ENCODE measurements at places on chromosomes 12 and 14.

DNA sequence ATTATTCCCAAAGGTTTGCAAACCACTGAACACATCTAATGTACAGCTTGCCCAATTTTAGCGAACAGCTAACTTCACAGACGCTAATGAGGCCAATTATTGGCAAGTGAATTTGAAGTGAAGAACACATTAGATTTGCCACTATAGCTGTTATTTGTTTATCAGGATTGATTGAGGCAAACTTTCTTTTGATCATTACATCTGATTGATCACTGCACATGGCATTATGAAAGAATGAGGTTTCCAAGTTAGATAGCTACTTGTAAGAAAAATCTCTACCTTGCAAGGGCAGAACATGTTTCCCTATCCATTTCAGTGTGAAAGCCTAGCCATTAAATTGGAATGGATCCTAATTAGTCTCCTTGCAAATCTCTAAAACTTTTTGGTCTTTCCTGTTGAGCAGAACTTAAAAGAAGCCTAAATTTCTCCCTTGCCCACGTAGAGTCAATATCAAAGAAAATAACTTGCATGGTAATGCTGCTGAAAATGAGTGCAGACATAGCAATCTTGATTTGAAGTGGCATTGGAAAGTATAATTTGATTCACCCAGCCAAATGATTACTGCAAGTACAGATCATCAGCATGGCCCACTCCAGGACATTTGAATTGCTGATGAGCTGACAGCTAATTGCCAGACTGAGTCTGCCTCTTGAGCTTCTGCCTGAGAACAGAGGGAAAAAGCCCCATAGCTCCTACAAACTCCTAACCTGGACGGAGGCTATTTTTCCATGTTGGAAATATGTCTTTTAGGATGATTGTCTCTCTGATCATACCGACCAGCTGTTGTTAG is 98.6 kb downstream of the TPH2 start:
- DNase-seq, result no peak

GRCh38 chr14:53620317-53620716 is 336.3 kb downstream of the BMP4 start:
- no peak for DNase-seq

DNA sequence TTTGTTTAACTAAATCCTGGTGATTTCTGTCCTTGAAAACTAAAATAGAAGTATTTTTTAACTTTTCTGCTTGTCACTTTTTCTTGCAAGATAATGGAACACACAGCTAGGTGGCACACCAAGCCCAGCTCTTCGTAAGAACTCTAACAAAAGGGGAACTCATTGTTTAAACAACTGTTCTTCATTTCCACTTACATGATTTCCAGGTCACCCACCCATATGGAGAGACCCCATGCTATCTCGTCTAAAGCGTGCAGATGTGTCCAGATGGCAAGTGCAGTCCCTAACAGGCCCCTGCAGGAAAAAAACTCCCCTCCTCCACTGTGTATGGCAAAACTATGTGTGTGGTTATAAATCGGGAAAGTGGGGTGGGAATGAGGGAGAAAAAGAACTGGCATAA is 43.3 kb upstream of the NT5DC3 start:
- DNase-seq, result peak; percentile 40

DNA sequence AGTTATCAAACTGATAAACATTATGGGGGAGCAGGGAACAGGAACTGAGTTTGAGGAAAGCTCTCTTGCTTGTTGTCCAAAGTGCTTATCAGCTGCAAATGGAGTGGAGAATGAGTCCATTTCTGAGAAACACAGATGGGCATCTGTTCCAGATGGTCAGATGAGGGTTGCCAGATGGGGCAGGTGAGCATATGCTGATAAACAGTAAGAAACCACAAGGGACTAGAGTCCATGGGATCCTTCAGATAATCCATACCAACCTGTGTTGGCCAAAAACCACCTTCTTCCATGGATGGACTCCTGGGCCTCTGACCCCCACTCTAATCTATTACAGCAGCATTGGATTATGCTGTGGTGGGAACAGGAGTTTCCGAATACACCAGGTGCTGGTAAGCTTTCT is 38.3 kb downstream of the GNS start:
- no peak for DNase-seq

DNA sequence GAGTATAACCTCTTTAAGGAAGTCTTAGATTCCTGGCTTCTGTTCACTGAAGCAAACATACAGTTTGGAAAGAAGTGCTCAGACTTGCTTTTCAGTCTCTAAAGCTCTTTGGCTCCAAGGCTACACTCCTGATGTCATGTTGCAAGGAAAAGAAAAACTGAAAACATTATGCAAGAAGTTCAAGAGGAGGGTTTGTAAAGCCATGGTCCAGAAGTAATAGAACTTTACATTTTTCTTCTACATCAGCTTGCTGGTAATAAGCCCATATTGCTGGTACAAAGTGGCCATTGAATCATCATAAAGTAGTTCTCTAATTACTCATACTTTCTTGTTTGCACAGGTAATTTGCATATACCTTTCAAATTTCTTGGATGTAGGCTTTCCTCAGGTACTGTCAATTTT is 83.6 kb downstream of the BBS10 start:
- DNase-seq, result no peak

DNA sequence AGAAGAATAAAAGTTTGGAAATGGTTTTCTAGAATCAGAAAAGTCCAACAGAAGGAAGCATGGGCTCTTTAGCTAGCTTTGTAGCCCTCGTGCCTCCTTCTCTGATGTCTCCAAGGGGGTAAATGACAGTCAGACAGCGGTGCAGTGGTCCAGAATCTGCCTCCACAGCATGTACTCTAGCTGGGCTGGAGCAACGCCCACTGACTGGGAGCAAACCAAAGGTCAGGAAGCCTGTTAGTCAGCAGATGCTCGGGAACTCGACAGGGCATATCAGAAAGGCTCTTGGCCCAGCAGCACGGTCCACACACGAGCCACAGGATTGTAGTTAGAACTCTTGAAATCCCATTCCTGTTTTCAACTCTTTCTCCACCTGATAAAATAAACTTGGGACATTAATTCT is 164.3 kb downstream of the GRIN2B start:
- DNase-seq, result no peak

DNA sequence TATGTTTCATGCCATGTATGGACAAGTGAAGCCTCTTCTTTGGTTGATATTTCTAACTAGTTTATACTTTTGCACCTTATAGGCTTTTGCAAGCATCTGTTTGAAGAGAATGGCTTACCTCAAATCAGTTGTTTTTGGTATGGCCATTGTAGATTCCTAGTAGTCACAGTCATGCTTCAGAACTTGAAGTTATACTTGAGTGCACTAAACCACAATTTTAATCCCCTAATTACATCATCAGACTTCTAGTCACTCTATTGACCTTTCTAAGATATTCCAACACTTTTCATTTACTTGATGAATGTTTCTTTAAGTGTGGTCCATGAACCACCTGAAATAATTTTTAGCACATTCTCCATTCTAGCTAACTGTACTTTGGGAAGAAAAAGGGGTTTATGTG is 18.6 kb upstream of the KLRB1 start:
- DNase-seq, result no peak

DNA sequence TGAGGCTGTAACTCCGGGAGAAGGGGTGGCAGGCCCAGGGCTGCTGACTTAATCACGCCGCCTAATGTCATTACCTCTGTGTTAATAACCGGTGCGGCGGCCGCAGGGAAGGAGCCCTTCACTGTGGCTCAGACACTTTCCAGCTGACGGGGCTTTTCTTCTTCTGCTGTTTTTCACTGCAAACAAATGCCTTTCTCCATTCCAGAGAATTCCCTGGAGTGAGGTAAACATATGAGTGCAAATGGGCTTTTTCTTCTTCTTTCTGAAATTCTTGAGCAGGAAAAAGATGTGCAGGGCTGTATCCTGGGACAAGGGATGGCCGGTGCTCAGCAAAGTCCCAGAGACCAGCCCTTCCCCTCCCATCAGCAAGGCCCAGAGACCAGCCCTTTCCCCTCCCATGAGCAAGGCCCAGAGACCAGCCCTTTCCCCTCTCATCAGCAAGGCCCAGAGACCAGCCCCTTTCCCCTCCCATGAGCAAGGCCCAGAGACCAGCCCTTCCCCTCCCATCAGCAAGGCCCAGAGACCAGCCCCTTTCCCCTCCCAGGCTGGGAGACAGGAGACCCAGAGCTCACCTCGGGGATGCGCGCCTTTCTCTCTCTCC is 33.4 kb upstream of the FAM181A start:
- no peak for DNase-seq

GRCh38 chr12:70180130-70180529 is 63.1 kb upstream of the CNOT2 start:
- DNase-seq, result no peak

DNA sequence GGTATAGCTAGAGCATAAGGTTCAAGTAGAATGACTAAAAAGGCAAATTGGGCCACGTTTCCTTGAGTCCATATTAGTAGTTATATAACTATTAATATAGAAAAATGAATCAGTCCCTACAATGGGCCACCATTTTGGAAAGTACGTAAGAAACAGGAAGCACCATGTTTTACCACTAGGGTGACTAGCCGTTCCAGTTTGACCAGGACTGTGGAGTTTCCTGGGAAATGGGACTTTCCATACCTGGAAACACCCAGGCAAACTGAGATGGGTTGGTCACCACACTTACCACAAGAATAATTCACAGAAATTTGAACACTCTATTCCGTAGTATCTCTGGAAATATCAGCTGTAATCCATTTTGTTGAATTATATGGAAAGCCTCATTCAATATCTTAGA is 2.1 kb upstream of the MAGOHB start:
- DNase-seq, result no peak

DNA sequence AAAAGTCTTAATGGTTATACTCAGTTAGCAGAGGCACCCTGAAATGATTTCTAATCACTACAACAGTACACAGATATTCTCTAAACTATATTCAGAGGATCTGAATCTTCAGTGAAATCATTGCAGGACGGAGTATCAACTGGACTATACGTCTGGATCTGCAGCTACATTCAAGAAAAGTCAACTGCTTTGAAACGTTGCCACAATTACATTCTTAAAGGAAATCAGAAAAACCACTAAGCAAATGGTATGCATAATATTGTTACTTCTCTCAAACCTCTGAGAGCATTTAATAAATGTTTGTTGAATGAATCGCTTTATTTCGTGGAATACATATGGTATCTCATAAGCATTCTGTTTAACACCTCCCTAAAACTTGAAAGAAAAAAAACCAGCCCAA is 67.4 kb downstream of the MED13L start:
- no peak for DNase-seq

GRCh38 chr12:949453-950191 is at the start of gene RAD52:
Gene RAD52 (minus strand): TSS chr12:949694. CDS start chr12:933058, 16,636 bp downstream.
- DNase-seq, result peak; percentile 99

GRCh38 chr12:96980991-96981414 is 73.9 kb downstream of the NEDD1 start:
- no peak for DNase-seq

DNA sequence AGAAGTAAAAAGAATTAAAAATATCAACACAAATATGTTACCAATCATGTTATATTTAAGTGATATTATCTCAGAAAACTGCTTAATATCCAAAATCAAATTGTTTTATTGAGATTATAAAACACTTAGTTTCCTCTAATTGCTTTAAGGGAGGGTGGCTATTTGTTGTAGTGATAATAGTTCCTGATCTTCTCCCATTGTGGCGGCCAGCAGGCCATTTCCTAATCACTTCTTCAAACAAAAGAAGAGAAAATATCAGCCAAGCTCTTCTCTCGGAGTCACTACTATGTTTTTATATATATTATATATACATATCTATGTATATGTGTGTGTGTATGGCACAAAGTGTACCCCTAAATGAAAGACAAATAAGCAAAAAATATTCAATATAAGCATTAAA is 31.5 kb downstream of the ERO1A start:
- DNase-seq, result no peak

DNA sequence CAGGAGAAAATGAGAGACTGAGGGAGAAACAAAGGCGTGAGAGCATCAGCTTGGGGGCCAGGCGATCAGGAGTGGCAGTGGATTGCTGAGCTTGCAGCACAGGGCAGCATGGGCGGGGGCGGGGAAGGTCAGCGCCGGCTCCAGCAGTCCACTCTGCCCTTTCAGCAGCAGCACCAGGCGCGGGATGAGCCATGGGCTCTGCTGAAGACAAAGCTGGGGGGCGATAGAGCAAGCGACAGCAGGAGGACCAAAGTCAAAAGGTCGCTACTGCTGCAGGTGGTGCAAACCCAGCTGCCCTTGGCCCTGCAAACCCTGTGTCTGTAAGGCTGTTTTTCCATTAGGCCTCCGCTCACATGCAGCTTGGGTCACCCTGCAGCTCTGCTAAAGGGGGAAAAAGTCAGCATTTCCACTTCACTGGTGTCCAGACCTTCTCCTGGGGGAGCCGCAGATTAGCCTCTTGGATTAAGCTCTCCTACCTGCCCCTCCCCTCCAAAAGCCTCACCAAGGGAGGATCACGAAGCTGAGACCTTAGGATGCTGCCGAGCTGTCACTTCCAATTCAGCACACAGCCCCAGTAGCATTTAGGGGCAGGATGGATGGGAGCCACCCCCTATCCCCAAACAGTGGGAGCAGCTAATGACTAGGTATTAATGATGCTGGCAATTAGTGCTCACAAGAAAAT is 204.8 kb downstream of the DPF3 start:
- no peak for DNase-seq

GRCh38 chr12:1864867-1865266 is 44.5 kb downstream of the LRTM2 start:
- DNase-seq, result no peak

GRCh38 chr14:91342206-91342760 is 75.3 kb downstream of the CCDC88C start:
- DNase-seq, result no peak

DNA sequence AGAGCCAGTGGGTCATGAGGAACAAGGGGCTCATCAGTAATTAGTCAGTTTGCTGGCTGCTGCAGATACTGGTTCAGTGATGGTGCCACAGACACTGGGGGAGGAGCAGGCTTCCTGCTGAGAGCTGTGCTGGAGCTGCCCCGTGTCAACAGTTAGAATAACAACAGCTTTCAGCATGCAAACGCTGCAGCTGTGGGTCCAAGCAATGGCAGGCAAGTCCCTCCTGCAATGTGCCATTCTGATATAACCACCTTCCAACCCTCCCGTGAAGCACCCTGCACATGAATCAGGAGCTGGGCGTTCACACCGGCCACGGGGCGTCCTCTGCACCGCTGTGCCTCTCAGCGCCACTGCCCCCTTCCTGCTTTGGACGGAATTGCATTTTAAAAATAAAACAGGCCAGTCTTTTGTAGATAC is 258.4 kb upstream of the SFSWAP start:
- DNase-seq, result peak; percentile 57
